ENCODE measurements at places on chromosomes 7 and 10.
A peak's percentile ranks its signal among the peaks of the same experiment; 100 is the strongest.

DNA sequence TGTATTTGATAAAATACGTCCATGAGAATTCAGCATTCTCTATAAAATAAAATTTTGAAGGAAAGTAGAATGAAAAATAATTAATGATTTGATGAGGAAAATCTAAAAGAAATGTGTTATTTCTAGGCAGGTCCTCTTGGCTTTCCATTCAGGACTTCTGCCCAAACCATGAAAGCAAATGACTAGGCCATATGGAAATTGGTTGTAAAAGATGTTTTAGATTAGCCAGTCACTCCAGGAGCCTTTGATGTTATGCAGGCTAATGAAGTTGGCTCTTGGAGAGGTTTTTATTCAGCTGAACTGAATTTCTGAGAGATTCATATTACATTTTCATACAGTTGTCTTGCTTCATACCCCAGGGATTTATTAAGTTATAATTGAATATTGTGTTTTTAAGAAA, 452.8 kb downstream of the SDK1 start:
- DNase-seq = no peak

GRCh38 chr7:71637578-71637977, 505.6 kb downstream of the GALNT17 start:
- DNase-seq = no peak

- no peak for DNase-seq
Observed at GRCh38 chr10:79946271-79947082, 2.4 kb downstream of the SFTPD start.

- DNase-seq = no peak
Observed at GRCh38 chr7:2572101-2572842, 13.5 kb downstream of the IQCE start.

DNA sequence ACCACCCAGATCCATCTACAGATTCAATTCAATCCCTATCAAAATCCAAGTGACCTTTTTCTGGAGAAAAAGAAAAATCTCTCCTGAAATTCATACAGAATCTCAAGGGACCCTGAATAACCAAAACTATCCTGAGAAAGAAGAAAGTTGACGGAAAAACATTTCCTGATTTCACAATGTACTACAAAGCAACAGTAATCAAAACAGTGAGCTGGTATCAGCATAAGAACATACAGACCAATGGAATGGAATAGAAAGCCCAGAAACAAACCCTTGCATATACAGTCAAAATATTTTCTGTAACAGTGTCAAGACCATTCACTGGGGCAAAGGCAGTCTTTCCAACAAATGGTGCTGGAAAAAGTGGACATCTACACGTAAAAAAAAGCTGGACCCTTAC, 89.9 kb downstream of the JMJD1C start:
- DNase-seq = no peak

DNA sequence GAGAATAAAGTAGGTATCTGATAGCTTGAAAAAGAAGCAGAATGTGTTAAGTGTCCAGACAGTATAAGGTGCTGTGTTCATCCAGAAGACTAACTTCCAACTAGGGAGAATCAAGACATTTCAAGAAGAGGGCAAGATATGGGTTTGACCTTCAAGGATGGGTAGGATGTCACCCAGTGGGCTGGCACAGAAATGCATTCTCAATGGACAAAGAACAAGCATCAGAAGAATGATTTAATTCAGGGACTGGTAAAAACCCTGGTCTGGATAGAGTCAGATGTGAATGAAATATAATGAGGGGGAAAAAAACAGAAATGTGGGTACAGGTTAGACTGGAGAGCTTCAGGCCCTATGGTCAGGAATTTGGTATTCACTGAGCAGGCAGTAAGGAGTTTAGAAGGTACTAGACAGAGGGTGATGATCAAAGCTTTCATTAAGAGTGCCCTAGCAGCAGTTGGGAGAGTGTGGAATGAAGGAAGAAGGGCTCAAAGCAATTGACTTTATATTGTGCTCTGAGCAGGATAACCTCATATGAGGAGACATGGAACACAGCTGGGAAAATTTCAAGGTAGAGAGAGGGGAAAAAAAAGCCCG, 180.7 kb upstream of the ANK3 start:
- DNase-seq = no peak

DNA sequence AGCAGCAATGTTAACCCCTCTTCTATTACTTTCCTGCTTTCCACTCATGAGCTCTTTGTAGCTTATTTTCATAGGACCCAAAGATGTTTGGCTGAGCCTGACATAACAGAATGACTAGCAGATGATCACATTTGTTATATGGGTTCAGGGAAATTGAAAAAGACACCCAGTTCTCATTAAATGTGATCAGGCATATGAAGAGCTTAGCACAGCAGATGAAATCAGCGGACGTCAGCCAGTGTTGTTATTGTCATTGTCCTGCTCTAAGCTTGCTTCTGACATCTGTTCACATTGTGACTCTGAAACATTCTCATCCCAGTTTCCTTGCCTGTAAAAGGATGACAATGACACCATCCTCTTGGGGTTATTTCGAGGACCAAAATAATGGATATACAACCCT, 43.5 kb downstream of the FAM241B start:
- no peak for DNase-seq

GRCh38 chr10:53664282-53665019, 891.9 kb upstream of the MBL2 start:
- DNase-seq = no peak

DNA sequence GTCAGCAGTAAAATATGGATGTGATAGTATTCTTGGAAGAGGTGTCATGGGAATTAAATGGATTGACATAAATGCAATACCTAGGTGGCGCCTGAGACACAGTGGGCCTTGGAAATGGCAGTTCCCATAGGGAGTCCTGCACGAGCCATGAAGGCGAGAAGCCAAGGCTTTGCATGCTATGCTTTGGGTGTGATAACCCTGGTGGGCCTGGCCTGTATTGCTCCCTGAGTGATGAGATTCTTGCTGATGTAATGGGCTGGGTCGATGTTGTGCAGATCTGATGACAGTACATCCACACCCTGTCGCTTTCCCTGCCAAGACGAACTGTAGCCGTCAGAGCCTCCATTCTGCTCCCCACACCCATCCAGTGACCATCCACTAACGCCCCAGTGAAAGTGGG, 46.4 kb downstream of the CREB5 start:
- no peak for DNase-seq

GRCh38 chr10:92110039-92110794, 180.7 kb downstream of the CPEB3 start:
- DNase-seq = no peak

DNA sequence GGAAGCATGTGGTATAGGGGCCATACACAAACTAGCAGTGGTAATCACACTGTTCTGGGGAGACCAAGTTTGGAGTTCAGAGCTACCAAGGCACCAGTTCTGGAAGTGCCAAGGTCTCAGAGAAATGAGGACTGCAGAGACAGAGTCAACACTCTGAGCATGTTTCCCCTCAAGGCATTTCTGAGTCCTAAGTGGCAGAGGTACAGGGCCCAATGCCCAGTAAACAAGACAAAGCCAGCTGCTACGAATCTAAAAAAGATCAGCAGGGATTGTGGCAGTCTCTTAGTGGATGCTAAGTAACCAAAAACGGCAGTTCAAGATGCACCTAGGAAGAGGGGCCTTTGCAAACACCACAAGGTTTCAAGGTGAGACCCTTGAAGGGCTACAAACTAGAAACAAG, 271.9 kb downstream of the TNS3 start:
- no peak for DNase-seq

GRCh38 chr10:110783509-110784107, 88.1 kb upstream of the PDCD4 start:
- DNase-seq = peak; percentile 53

- no peak for DNase-seq
Observed at GRCh38 chr10:130809761-130810515, 501.6 kb downstream of the TCERG1L start.

- DNase-seq = no peak
Observed at GRCh38 chr7:81040496-81040895, 121.6 kb upstream of the SEMA3C start.

DNA sequence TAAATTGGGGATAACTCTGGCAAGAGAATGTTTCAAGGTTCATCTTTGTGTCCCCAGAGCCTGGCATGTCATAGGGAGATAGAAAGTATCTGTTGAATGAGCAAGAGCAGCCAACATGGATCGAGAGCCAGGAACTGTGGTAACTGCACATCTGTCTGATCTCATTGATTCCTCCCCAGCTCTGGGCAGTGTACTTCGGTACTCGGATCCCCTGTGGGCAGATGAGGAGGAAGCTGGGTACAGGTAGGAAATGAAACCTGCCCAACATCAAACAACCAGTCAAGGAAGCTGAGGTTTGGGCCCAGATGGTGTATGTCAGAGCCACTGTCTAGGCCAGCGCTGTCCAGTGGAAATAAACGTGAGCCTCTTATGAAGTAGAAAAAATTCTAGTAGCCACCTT, 76.4 kb downstream of the GRK5 start:
- no peak for DNase-seq

- DNase-seq = no peak
Observed at GRCh38 chr10:126910798-126911197, 5.6 kb downstream of the DOCK1 start.

DNA sequence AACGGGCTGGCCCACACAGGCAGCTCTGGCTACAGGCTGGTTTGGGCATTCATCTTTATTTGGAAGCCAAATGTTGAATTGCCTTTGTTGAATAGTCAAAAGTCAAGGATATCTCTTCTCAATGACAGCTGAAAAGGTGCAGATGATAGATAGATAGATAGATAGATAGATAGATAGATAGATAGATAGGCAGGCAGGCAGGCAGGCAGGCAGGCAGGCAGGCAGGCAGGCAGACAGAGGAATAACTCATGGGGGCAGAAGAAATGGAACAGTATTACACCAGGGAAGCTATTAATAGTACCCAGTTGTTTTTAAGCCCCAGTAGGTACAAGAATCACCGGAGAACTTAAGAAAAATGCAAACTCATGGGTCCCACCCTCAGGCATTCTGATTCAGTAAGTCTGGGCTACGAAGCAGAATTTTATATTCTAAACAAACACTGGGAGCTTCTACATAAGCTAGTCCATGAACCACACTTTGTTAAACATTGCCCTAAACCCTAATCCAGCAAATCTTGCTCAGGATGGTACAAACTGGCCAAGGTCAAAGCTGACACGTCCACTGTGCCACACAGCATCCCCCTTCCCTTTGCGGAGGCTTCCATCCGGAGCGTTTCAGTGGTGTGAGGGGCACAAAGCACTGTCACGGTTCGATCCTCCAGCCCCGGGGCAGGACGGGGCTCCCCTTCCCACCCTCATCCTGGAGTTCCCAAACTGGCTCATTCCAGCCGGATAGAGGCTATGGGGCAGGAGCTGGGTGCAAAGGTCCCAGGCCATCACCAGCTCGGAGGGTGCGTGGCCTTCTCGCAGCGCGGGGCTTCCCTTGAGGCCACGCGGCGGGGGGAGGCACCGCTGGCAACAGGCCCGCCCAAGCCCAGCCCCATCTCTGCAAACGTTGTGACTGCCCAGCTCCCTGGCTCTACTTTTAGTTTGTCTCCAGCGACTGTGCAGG, 6.7 kb downstream of the PRKAG2 start:
- DNase-seq = no peak

DNA sequence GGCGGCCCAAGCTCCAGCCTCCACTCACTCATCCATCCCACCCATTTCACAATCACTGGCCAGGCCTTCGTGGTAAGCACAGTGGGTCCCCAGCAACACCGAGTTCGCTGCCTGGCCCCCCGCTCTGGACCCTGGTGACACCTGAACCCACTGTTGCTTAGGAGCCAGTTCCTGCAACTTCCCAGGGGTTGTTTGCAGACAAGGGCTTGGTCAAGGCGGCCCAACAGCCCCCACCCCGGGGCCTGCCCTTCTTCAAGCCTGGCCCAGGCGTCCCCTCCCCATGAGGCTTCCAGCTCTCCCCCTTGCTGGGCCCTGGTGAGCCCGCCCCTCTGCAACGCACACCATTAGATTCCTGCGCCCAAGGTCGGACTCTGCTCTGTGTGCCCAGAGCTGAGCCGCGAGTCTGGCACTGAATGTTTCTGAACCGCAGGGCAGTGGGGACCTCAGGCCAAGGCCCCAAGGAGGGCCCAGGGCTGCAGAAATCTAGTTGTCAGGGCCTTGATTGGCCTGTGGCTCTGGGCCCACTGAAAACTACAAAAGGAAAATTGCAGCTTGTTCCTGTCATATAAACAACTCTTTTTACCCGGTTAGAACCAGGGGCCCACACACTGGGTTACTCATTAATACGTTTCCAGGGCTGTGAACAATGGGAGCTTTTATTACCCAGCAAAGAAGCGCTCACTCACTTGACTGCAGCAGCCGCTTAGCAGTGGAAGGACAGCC, 2.1 kb upstream of the COX19 start:
- no peak for DNase-seq

GRCh38 chr10:71796749-71797405, 23.6 kb upstream of the VSIR start:
- no peak for DNase-seq

DNA sequence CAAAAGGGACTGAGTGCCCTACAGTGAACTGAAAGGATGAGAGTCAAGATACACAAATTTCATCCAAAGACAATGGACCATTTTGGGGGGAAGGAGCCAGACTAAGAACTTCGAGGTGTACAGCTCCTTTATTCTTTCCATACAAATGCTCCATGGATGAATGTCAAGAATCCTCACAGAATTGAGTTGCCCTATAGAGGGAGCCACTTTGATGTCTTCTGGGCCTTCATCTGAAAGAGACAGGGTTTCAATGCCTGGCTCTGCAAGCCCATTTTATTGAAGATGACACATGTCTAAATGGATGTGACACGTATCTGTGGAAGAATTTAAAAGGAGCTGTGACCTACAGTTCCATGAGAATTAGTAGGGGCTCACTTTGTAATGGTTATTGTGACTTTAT, 32.0 kb upstream of the NRG3 start:
- DNase-seq = no peak

- DNase-seq = no peak
Observed at GRCh38 chr10:133088179-133088955, 643 bp downstream of the ADGRA1 start.

- no peak for DNase-seq
Observed at GRCh38 chr7:81791568-81792518, 22.0 kb upstream of the HGF start.

DNA sequence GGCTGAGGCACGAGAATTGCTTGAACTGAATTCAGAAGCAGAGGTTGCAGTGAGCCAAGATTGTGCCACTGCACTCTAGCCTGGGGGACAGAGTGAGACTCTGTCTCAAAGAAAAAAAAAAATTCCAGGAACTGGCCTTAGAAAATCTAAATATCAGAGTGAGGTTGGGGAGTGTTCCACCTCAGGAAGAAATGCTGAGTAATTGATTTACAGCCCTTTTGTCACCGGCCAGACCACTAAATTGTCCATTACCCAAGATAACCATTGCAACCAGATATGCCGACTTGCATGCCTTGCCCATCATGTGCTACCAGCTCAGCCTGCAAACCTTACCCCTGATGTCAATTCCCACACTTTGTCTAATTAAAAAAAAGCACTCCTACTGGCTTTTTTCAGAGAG, 42.4 kb downstream of the CRCP start:
- DNase-seq = no peak
